Caki2 (cell line): ENCODE measurements at places on chromosomes 11 and 22.

DNA sequence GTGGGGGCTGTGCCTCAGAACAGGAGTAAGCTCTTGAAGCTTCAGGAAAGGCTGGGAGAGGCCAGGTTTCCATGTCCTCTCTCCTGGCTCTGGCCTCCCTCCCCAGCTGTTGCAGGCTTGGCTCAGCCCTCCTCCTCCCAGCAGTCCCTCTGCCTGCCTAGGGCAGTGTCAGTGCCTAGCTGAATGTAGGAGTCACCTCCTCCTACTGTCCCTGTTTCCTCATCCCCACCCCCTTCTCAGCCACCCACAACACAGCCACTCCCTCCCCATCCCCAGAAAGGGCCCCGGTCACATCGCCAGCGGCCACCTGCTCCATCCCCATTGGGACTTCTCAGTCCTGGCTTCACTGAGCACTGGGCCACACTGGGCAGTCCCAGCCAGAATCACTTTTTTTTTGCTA, 2.9 kb upstream of the FBLN1 start:
- no peak for DNase-seq

GRCh38 chr11:109960831-109961230, 132.4 kb upstream of the ZC3H12C start:
- DNase-seq, result no peak

- peak; percentile 39 for DNase-seq
Observed at GRCh38 chr11:130631119-130631518, 182.7 kb downstream of the ADAMTS15 start.

- no peak for DNase-seq
Observed at GRCh38 chr11:118715245-118715831, 35.9 kb upstream of the TREH start.

- no peak for DNase-seq
Observed at GRCh38 chr11:27129686-27130085, 89.1 kb downstream of the BBOX1 start.

DNA sequence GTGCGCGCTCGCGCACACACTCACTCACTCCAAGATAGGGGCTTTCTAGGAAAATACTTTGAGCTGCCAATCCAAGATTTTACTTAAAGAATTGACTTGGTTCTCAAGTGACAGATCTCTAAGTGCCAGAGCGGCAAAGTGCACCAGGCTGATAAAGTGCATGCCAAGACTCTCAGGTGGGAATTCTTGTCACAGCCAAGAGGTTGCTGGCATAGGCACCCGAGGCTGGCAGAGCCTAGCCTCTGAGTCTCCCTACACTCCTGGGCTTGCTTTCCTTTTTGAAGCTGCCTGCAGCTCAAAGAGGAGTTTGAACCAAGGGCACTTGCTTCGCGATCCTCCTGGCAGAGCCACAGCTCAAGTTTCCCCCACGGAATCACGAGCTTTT, 2.5 kb upstream of the ADM start:
- DNase-seq, result peak; percentile 68

DNA sequence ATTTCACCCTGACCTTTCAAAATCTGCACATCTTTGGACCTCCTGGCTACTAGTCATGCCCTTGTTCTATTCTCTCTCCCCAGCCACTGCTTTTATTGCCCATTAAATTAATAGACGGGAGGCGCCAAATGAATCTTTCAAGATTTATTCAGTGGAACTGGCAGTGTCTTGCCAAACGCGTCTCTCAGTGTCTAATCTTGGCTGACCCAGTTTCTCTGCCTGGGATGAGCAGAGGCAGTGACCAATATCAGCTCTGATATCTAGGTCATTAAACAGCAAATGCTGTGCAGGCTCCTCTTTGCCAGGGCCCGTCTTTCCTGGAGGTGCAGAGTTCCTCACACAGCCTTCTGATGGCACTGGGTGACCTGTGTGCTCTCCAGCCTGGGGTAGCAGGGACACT, 74.0 kb downstream of the TRAF6 start:
- no peak for DNase-seq

DNA sequence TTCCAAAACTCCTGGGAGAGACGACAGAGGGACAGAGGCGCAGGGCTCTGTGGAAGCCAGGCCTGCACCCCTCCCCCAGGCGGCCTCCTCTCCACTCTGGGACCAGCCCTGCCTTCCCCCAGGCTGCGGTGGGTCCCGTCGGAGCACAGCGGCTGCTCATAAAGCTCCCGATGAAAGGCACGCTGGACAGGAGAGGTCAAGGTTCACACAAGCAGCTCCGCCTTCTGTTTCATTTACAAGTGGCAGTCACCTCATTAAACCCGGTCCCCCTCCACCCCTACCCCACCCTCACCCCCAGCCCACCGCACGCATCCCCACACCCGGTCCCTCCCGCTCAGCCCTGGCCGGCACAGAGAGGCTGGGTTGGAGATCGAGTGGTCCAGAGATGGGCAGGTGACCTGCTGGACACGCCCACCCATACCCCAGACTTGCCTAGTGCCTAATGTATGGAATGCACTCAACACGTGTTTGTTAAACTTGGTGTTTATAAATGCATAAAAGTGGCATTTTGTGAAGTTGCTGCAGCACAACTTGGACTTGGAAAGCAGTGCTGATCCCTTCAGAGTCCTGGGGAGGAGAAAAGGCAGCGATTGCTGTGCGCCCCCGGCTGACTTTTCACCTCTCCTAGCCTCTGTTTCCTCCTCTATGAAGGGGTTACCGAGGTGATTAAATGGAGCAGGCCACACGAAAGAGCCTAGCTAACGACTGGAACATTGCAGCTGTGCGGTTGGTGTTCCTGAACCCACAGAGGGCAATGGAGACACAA, 26.0 kb downstream of the RPUSD4 start:
- DNase-seq, result no peak

GRCh38 chr11:19673924-19674729, 38.5 kb upstream of the NAV2 start:
- no peak for DNase-seq

DNA sequence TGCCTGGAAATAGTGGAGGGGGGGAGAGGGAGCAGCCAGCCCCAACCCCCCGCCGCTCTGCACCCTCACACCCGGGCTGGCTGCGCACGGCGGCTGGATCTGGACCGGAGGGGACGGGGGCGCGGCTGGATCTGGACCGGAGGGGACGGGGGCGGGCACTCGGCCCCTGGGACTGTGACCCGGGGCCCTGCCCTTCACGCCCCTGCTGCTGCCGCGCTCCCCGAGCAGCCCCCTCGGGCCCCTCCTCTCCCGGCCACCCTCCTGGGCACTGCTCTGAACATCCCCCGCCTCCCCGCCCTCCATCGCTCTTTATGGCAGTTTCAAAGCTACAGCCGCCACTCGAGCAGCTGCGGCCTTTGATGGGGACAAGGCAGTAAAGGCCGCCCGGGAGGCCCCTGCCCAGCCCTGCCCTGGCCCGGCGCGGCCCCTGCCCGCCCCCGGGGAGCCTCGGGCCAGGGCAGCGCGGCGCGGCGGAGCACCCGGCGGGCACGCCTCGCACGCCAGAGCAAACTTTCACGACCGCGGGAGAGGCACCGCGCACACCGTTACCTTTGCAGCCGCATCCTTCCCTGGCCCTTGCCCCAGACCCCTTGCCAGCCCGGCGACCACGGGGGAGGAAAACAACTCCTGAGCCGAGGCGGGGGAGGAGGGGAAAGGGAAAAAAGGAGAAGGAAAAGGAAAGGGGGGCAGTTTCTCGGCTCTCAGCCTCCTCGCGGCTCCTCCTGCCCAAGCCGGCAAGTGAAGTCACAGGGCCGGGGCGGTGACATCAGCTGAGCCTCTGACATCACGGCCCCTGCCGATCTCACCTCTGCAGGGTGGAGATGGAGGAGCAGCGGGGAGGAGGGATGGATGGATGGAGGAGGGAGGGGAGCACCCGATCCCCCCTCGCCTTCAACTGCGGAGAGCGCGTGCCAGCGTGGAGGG, 13.1 kb upstream of the TCF20 start:
- no peak for DNase-seq

DNA sequence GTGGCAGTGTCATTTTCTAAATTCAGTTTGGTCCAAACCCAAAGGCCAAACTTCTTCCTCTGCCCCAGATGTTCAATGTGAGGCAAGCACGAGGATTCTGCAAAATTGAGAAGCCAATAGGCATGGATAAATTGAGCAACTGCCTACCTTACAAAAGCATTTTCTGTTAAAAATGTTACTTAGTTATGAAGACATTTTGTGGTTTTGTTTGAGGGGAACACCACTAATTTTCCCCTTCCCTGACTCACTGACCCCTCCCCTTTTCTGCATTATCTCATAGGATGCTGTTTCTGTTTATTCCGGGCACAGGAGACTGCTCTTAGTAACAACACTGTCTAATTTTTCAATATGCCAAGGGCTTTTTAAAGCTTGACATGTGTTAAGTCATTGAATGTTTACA, 462.8 kb downstream of the INSC start:
- DNase-seq, result no peak

- peak; percentile 29 for DNase-seq
Observed at GRCh38 chr11:16986434-16987204, 27.6 kb downstream of the PLEKHA7 start.

DNA sequence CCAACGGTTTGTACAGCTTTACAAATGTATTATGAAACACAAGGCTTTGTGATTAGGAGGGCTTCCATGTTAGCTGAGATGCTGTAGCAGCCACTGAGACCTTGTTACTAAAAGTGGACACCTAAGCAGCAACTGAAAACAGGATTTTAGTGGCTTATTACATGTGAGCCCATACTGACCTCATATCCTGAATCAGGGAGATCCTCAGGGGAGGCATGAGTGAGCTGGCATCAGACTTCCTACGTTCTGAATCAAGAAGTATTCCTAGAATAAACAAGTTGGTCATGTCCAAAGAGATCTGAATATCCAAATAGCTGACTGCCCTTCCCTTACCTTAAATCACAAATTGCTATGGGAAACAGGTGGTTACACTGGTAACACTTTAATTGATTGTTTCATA, 59.1 kb upstream of the SCUBE2 start:
- DNase-seq, result no peak

GRCh38 chr11:105230586-105230985, 91.0 kb upstream of the CARD18 start:
- peak; percentile 39 for DNase-seq

DNA sequence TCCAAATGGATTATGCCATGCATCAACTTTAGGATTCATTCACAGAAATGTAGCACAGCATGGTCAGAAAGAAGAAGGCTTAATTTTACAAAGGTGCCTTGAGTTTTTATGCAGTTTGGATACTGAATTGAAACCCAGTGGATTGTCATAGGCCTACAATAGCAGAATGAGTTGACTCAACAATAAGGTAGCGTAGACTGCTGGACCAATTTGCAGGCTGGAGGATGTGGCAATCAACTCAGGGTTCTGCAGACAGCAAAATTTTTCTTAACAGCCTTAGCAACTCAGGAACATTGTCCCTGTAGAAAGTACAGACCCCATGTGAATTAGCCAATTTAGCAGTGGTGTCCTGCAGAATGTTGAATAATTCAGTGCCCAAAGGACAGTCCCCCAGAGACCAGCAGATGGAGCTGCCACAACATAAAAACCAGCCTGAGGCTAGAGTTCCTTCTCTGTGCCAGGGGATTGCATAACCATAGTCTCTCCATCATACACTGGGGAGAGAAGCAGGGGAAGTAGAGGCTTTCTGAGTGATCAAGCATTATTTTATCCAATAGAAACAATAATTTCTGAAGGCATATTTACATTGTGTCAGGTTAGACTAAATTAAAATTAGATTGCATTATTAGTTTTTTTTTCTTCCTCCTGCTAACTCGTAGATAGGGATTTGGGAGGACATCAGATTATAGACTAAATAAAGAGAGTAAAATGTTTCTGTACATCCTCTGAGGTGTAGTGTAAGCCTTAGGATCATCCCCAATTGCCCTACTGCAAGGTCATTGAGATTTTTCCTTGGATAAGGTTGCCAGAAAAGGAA, 20.3 kb upstream of the MRPL17 start:
- DNase-seq, result peak; percentile 36

GRCh38 chr11:114377612-114378267, 22.6 kb downstream of the C11orf71 start:
- no peak for DNase-seq

- DNase-seq, result no peak
Observed at GRCh38 chr11:61503135-61503770, 5.3 kb upstream of the LRRC10B start.

- DNase-seq, result no peak
Observed at GRCh38 chr11:8015753-8016239, 28.7 kb downstream of the EIF3F start.

DNA sequence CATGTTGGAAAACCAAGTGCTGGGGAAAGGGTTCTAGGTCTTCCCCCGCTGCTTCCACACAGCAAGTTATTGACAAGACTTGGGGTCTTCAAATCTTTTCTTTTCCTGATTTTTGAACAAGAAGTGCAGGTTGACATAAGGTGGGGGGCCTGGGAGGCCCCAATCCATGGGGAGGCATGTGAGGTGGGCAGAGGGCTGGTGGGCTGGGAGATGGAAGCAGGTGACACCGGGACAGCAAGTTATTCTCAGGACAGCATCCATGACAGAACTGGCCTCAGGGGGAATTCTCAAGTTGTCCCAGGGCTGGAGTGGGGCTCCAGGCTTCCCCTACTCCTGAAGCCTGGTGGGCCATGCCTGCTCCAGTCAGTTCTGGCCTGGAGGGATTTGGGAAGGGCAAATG, 5.5 kb downstream of the FGF19 start:
- no peak for DNase-seq

DNA sequence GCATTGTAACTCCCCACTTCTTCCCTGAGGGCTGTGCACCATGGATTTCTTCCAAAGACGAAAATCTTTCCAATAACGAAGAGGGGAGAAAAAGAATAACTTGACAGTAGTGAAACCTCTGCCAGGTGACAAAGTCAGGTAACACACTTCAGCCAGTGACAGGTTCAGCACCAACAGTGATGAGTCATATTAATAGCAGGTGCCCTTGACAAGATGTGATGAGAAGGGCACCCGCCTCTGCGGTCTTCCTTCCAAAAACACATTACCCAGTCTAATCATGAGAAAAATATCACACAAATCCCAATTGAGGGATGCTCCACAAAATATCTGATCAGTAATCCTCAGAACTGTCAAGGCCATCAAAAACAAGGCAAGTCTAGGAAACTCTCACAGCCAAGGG, 157.8 kb downstream of the EFCAB6 start:
- DNase-seq, result no peak

- DNase-seq, result no peak
Observed at GRCh38 chr11:70851308-70851707, 401.1 kb downstream of the SHANK2 start.

- no peak for DNase-seq
Observed at GRCh38 chr11:113732092-113732491, 26.0 kb upstream of the TMPRSS5 start.

GRCh38 chr11:12975195-12975594, 33.9 kb upstream of the RASSF10 start:
- no peak for DNase-seq

- DNase-seq, result peak; percentile 23
Observed at GRCh38 chr22:23220485-23221350, 40.4 kb downstream of the BCR start.
